ENCODE measurements at places on chromosomes 1 and 21.

- DNase-seq: peak; percentile 12
These were observed 10.9 kb downstream of the MORC3 start for GRCh38 chr21:36330904-36331303.

GRCh38 chr1:223784541-223784940 lies 61.2 kb downstream of the TP53BP2 start:
- DNase-seq: no peak

DNA sequence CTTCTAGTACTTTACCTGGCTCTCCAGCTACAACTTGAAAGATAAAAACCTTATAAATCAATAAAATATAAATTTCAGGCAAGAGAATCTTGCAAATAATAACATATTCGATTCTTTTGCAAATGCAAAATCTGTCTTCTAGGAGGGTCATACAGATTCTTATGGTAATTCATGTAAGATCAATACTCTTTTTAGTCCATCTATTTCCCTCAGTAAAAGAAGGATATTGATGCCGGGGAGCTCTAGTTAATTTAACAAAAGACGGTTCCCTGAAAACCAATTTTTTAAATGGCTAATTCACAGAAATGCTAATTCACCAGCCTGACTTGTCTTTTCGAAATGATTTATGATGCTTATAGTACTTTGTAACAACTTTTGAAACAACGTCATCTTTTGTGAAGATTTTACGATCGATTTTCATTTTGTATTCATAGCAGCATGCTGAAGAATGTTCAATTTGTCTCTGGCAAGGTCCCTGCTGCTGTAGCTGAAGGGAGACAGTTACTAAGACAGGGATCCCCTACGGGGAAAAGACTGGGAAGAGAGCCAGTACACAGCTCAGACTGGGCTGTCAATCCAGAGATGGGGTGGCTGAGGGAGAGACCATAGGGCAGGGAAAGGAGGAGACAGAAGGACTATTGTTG lies 90.6 kb upstream of the SPAG17 start:
- no peak for DNase-seq

- peak; percentile 11 for DNase-seq
These were observed 130.7 kb downstream of the GIPC2 start for GRCh38 chr1:78176448-78176847.

GRCh38 chr1:22321917-22322316 lies 129.7 kb upstream of the ZBTB40 start:
- DNase-seq: no peak

DNA sequence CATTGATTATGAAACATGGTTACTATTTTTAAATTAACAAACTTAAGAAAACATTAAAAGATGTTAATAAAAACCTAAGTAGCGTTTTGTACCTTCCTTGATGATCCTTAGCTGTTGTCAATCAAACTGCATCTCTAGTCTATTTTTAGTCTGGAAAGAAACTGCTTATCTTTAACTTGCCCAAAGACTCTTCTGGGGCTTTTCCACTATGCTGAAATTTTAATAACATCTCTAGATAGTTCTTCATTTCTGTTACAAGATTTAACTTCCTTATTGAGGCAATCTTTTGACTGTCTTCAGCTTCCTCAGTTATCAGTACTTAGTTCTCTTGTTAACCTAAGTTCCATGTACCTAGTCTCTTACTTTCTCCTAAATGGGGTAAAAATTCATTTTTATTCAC lies 135.9 kb upstream of the HMCN1 start:
- DNase-seq: no peak

GRCh38 chr1:21414015-21414414 lies 25.9 kb upstream of the NBPF3 start:
- no peak for DNase-seq

DNA sequence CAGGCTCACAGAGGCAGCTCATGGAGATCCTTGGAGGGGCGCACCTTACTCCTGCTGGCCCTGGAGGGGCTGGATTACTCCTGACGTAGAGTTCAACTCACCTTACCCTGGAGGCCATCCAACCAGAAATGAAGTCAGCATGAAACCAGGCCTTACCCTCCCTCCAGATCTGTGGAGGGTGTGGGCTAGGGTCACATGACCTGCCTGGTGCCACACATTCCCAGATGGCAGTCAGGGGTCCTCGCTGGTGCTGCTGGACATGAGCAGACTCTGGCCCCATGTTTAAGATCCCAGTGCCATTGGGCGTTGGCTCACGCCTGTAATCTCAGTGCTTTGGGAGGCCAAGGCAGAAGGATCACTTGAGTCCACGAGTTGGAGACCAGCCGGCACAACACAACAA lies 4.5 kb downstream of the C21orf58 start:
- no peak for DNase-seq

- no peak for DNase-seq
These were observed 175.9 kb downstream of the LHX8 start for GRCh38 chr1:75310067-75310466.

DNA sequence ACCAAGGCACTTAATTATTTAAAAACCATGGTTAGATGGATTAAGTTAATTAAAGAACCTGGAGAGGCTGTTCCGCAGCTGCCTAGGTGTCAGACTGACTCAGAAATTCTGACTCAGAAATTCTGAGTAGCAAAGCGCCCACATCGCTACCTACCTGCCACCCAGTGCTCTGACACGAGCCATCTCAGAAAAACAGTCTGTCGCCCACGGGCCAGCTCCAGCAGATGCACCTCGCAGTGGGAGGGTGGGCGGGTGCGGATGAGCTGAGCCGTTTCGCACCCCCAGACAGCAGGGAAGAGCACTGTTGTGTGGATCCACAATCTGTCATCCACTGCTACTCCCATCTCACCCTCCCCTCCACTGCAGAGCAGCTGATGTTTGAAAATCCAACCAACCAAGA lies 13.5 kb downstream of the KCNK1 start:
- no peak for DNase-seq

DNA sequence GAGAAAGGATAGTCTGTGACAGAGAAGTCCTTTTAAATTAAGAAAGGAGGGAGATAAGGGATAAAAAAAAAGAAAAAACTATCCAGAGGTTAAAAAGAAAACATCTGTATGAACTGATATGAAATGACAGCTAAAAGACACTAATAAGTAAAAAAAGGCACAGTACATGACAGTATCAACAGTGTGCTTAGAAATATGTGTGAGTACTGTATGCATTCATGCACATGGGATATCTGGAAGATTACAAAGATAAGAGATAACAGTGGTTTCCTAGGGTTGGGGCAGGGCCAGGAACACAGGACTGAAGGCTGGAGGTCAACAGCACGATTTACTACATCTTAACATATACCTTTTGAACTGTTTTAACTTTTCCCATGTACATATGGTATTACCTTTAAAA lies 13.3 kb downstream of the PTP4A2 start:
- DNase-seq: no peak

GRCh38 chr1:78052685-78053405 lies 7.1 kb downstream of the GIPC2 start:
- no peak for DNase-seq

- no peak for DNase-seq
These were observed 749 bp upstream of the LRIG2 start for GRCh38 chr1:113072141-113072756.

GRCh38 chr1:70685300-70686286 lies 274.5 kb downstream of the CTH start:
- peak; percentile 21 for DNase-seq

GRCh38 chr1:12052008-12052573 lies 11.0 kb upstream of the TNFRSF8 start:
- no peak for DNase-seq

- no peak for DNase-seq
These were observed 16.6 kb upstream of the ESRRG start for GRCh38 chr1:216739793-216740192.

DNA sequence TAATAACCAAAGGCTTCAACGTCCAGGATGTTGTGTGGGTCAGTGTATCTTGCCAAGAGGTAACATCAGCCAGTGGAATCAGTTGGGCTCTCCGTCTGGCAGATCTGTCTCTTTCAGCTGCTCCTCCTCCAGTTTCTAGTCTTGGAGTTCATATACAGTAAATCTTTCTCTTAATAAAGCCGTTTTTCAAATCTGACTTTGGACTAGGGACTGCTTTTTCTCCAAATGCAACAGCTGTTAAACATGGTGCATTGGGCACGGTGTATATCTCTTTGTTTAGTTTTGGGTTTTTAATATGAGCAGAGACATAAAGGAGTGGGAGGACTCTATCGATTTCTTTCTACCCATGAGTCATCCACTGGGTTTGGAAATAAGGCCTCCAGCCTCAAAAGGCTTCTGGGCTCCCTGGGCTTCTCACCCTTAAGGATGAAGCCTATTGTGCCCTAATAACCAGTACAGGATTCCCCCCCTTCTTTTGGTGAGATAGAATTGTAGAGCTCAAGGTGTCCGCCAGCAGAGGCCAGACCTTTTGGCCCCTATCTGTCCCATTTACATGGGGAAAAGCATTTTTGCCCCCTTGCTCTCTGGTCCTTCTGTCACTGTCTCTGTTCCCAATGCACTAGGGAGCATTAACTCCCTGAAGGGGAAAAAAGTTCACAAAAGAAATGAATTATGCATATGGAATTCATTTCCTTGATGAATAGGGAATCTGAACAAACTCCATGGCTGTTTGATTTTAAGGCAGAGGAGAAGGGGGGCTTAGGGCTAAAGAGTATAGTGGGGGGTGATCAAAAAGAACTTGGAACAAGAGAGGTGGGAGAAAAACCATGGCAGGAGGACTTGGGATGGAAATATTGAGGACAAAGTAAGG lies 86.0 kb downstream of the PBX1 start:
- no peak for DNase-seq

- no peak for DNase-seq
These were observed 76.3 kb downstream of the NPHP4 start for GRCh38 chr1:5915587-5916571.

GRCh38 chr1:151289991-151290708 lies 8.1 kb downstream of the ZNF687 start:
- no peak for DNase-seq

- DNase-seq: no peak
These were observed 777.5 kb upstream of the ADGRL2 start for GRCh38 chr1:81023187-81023724.

DNA sequence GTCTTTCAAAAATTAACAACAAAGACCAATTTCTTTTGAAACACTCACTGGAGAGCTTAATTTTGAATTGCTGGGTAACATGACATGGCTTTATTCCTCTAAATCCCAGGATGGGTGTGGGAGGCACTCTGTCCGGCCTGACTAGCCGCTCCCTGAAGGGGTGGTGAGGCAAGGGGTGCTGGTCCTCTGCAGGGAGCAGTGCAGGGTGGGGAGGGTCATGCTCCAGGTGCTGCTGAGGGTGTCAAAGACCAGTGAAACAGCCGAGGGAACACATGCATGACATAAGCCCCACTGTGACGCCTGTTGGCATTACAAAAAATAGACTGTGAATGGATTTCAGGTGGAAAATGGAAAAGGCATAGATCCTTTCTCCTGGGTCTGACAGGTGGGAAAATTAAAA lies 223.7 kb downstream of the VAV3 start:
- no peak for DNase-seq

Measured in SHP77 treated with DMSO at 0.1 percent for 48 hours (cell line).